ENCODE measurements at places on chromosomes 5 and 9. TPM values are rescaled to one million over a fixed set of nuclear protein-coding genes. Genes with fewer than 3 reads are reported as not detected.

GRCh38 chr9:78351816-78352215, 54.9 kb downstream of the PSAT1 start:
- no peak for DNase-seq

GRCh38 chr5:9547122-9547947, 1.5 kb upstream of the SEMA5A start:
- peak; percentile 72 for DNase-seq

GRCh38 chr9:97831843-97832636, 21.0 kb upstream of the FOXE1 start:
- no peak for DNase-seq

DNA sequence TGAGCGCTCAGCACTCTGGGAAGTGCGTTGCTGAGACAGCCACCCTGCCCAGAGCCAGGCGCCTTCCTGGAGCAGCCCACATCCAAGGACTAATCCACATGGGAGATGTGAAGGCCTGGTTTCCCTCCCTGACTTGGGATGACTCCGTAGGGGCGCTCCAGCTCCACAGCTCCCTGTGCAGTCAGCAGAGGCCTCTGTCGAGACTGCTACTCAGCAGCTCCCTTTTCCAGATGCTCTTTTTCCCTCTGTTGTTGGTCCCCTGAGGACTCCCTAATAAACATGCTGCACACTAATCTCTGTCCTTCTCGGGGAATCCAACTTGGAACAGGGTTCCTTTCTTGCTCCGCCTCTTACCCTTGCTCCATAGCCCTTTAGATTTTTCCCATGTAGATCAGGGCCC, 237.3 kb downstream of the ZSWIM6 start:
- no peak for DNase-seq

- no peak for DNase-seq
These were observed 43.7 kb downstream of the PSD2 start for GRCh38 chr5:139839232-139839815.

GRCh38 chr5:97764700-97765099, 581.7 kb upstream of the RIOK2 start:
- DNase-seq: no peak

- DNase-seq: no peak
These were observed 18.0 kb downstream of the MTRR start for GRCh38 chr5:7886849-7887475.

Gene KCNV2
- total RNA-seq: not detected

Gene GDA
- 22.2 TPM for total RNA-seq

Gene MARVELD2
- 51.0 TPM for total RNA-seq

DNA sequence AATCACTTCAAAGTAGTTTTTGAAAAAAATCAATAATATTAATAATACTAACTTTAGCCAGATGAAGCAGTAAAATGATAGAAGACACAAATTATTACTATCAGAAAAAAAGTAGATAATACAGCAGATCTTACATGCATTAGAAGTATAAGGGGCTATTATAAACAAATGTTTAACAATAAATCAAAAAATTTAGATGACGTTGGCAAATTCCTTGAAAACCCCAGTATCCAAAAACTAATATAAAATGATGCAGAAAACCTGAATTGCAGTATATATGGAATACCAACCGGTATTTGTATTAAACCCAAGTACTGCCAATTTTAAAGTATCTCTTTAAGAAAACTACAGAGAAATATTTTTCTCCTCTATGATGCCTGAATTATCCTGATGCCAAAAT, 573.3 kb upstream of the CTNND2 start:
- DNase-seq: no peak

- DNase-seq: no peak
These were observed 102.2 kb upstream of the SPRY4 start for GRCh38 chr5:142427015-142427364.

DNA sequence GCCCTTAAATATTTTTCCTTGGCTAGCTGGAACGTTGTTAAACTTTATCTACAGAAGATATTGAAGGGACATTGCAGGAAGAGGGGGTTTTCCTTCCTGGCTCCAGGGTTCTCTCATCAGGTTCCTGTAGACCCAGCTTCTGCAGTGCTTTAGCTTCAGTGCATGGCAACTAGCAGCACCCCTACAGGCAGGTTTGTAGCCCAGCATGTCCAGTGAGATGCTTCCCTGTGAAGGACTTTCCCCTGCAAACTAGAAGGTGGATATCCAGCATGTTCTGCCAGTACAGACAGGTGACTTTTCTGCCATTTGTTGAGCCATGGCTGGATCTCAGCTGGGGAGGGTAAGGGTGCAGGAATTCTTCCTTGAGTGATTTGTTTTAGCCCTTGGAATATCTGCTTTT, 10.4 kb downstream of the CCL28 start:
- DNase-seq: no peak

GRCh38 chr9:105103776-105104175, 140.7 kb upstream of the SLC44A1 start:
- DNase-seq: no peak

Gene UBLCP1
- 17.2 TPM for total RNA-seq

Gene OR1Q1
- total RNA-seq: not detected

- no peak for DNase-seq
These were observed 163.6 kb upstream of the IRX2 start for GRCh38 chr5:2914981-2915484.

GRCh38 chr5:140992828-140993227, 26.6 kb downstream of the PCDHAC2 start:
- no peak for DNase-seq

- DNase-seq: no peak
These were observed 1319.3 kb upstream of the C9orf72 start for GRCh38 chr9:28892538-28892937.

DNA sequence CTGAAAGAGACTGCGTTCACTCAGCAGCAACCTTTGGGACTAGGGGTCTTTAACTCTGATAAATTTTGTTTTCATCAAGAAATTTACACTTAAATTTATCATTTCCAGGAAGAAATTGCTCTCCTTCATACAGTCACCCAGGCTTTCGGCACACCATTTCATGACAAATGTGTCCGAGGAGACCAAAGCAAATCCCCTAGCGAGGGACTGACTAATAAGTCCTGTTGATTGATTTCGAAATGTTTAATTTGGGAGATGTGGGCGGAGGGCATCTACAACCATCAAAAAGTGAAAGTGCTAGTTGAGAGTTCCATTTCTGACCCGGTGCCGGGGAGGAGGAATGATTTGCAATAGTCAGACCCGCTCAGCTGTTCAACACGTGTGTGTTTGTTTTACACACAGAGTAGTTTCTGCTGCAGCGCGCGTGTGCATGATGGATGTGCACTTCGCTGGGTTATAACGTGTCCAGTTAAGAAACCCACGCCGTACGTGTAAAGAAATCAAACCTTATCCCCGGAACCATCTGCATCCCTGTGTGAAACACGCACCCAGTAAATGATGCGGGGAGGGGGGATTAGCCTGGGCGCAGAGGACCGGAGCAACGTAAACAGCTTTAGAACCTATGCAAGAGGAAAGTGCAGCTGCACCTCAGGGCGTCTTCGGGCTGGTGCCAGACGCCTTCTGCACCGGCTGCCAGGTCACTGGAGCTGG, 845 bp upstream of the NR4A3 start:
- peak; percentile 72 for DNase-seq

- no peak for DNase-seq
These were observed 6.1 kb downstream of the RNU6ATAC start for GRCh38 chr9:134158242-134158641.

GRCh38 chr9:78026947-78027346, 4.7 kb downstream of the GNAQ start:
- DNase-seq: no peak

- no peak for DNase-seq
These were observed 109.7 kb downstream of the LPAR1 start for GRCh38 chr9:110928599-110928998.

GRCh38 chr9:129379886-129380285, 201.8 kb upstream of the IER5L start:
- DNase-seq: no peak

Gene TRIM7
- total RNA-seq: 8.7 TPM

Gene ZNF454
- total RNA-seq: 1.4 TPM

Gene STK32A
- 0.77 TPM for total RNA-seq

GRCh38 chr5:61837788-61838187, 468.2 kb upstream of the KIF2A start:
- DNase-seq: no peak

- no peak for DNase-seq
These were observed 201.2 kb downstream of the GAPVD1 start for GRCh38 chr9:125462861-125463291.

DNA sequence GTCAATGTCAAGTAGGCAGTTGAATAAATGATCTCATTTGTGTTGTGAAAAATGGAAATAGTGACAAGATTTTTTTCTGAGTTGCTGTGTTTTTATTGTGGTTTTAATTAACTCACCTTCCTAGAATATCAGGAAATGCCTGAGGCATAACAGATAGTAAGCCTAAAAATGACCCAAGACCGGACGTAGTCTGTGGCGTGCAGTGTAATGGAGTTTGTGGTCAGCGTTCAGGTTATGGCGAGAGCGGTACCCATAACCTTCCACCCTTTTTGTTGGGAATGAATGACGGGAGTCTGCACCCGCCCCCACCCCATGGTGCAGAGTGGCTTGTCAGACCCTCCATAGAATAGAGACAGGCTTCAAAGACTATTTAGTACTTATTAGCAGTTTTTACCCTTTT, 119.3 kb downstream of the GALNT10 start:
- no peak for DNase-seq

- no peak for DNase-seq
These were observed 63.1 kb upstream of the NR3C1 start for GRCh38 chr5:143466632-143467031.

- DNase-seq: no peak
These were observed 276.7 kb downstream of the SYK start for GRCh38 chr9:91078369-91078695.

DNA sequence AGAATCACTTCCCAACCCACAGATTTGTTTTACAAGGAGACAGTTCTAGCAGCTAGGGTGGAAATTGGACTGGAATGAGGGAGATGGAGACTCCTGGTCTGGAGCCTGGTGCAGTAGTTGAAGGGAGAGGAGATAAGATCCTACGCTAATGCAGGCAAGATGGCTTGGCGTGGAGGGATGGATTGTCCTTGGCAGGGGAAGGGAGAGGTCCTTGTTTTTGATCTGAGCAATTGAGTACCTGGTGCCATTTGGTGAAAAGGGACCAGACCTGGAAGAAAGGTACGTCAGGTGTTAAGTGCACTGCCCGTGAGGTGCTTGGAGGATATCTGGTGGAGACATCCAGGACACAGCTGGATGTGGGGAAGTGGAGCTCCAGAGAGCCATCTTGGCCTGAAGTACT, 35.7 kb downstream of the ANGPTL2 start:
- no peak for DNase-seq

DNA sequence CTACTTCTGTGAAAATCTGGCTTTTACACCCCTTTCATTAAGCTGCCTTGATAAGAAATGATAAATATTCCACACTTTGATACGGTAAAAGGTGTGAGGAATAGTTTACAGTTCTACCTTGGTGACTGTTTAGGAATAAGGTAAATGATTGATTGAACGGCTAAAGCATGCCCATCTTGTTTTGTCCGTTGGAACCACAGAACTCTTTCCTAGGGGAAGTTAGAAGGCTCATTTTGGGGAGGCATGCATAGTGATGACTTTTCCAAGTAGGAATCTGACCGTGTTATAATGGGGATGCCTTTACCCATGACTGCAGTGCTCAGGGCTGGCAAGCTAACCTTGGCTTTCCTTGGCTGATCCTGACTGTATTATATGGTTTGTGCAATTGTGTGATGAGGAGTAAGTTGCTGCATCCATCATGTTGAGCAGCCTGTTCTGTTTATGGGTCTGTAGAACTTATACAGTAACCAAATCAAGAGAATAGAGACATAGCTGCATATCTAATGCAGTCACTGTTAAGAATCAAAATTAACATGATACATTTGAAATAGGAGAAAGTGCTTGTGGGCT, 24.5 kb downstream of the PCSK5 start:
- DNase-seq: no peak

- DNase-seq: no peak
These were observed 8.8 kb upstream of the HSDL2 start for GRCh38 chr9:112371060-112371459.

DNA sequence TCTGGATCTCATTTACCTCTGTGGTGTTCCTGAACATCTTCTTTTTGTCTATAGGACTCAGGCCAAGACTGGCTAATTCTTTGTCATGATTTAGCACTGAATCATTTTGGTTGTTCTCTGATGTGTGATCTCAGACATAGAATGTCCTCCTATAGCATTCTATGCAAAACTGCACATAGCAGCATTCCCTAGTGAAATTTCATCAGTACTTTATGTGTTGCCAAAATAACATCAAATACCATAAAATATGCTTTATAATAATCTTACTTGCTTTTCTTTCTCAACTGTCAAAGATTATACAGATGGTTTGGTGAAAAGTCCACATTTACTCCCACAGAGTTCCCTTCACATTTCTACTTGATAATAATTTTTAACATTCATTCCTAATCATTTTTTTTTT, 115.7 kb upstream of the MPDZ start:
- DNase-seq: no peak

DNA sequence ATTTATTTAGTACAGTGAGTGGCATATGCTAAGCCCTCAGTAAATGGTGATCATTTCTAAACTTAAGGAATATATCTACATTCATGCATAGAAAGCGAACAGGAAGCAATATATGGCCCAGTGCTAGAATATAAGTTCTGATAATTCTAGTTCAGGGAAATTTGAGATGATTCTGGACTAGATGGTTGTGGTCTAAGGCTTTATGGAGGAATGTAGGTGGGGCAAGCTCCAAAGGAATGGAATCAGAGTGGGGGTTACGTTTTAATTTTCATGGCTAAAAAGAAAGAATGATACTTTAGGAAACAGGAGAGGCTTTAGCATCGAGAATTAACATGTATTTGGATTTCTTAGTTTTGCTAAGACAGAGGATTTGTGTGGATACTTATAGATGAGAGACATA, 56.1 kb downstream of the MTREX start:
- DNase-seq: no peak

Gene HNRNPAB
- 385 TPM for total RNA-seq

Gene TMOD1
- total RNA-seq: 4.9 TPM

GRCh38 chr9:107358986-107359385, 75.9 kb downstream of the RAD23B start:
- no peak for DNase-seq

DNA sequence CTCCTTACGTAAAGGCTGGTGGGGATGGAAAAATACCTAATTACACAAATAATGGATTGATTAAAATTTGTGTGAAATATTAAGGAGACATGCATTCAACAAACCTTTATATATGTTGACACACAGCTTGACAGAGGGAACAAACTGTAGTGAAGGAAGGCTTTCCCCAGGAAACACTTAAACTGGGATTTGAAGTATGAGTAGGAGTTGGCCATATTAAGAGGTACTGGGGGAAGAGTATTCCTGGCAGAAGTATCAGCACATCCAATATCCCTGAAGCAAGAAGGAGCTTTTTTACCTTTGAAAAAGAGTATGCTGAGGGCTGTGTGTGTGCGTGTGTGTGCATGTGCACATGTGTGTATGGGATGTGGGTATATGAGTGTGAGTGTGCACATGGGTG, 111.1 kb downstream of the PSD2 start:
- no peak for DNase-seq

- no peak for DNase-seq
These were observed at the start of gene CARD6 for GRCh38 chr5:40841068-40841805. TSS of gene CARD6 (plus strand) at chr5:40841367. CDS start at chr5:40841383, 16 bp downstream.

Data from colonic mucosa (tissue), 4 donors.